ENCODE measurements at places on chromosomes 12 and 14. TPM values are rescaled to one million over a fixed set of nuclear protein-coding genes. Genes with fewer than 3 reads are reported as not detected.

The ACSM4 gene
- not detected for total RNA-seq

The PAH gene
- not detected for total RNA-seq

The MAPK1IP1L gene
- 81.2 TPM for total RNA-seq

The KERA gene
- total RNA-seq = not detected

- no peak for DNase-seq
Observed at GRCh38 chr12:78208092-78208491, 377.4 kb downstream of the NAV3 start.

GRCh38 chr14:98900798-98901197 lies 371.2 kb downstream of the BCL11B start:
- DNase-seq = no peak

- no peak for DNase-seq
Observed at GRCh38 chr14:41629876-41630275, 23.2 kb downstream of the LRFN5 start.

DNA sequence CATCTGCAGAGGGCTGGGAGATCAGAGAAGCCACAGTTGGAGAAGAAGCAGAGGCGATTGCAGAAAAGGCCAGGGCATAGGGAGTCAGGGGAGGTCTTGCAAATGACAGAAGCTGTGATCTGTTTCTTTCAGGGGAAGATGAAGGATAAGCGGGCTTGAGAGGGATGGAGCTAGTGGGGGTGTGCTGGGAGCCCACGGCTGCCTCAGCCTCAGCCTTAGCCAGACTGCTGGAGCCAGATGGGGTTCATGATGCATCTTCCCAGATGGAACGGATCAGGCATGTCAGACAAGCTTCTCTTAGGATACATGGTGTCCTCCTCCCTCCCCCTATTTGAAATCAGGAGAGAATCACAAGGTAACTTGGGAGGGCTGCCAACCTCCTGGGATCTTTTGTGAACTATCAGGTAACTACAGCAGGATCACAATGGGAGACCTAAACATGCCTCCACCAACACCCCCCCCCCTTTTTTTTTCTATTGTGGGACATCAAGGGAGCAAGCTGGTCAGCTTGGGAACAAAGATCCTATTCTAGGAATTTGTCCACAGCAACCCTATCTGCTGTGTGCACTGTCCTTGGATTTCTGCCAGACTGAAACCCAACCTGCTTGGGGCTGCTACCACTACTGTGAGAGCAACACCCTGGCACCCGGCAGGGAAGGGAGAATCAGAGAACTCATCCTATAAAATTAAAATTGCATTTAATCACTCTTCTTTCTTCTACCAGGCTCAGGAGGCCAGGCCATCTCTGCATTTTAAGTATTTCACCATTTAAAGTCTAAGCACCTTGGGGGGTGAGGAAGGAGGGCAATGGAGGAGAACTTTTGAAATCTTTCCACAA lies 10.7 kb upstream of the ATP2A2 start:
- no peak for DNase-seq

- DNase-seq = no peak
Observed at GRCh38 chr12:115794659-115795081, 482.8 kb downstream of the MED13L start.

DNA sequence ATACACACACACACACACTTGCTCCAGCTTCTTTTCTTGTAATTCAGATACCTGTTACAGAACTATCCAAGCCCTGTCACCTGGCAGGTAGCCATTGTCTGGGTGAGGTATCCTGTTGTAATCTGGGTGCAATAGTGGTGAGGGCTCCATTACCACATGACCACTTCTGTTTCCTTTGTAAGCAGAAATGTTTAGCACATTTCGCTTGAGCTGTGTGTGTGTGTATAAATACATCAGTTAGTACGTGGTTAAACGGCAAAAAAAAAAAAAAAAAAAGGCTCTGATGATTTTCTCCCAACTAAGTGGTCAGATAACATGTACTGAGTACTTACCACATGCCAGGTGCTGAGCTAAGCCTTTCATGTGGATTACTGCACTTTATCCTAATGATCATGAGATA lies 129.3 kb upstream of the SSTR1 start:
- no peak for DNase-seq

DNA sequence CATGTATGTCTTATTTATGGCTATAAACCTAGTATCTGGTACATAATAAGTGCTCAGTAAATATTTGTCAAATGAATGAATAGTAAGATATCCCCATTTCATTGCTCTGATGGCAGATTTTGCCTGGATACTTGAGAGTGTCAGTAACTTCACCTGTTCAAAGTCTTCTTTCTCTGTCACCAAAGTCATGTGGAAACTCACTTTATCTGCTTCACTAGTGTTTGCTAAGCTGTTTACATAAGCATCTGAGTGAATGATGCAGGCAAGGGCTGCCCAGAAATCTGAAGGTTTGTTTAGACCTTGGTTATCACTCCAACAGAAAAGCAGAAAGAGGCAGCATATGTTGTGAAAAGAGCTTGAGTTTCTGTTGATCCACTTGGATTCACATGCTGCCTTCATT lies 4.3 kb downstream of the OR4E1 start:
- DNase-seq = no peak

DNA sequence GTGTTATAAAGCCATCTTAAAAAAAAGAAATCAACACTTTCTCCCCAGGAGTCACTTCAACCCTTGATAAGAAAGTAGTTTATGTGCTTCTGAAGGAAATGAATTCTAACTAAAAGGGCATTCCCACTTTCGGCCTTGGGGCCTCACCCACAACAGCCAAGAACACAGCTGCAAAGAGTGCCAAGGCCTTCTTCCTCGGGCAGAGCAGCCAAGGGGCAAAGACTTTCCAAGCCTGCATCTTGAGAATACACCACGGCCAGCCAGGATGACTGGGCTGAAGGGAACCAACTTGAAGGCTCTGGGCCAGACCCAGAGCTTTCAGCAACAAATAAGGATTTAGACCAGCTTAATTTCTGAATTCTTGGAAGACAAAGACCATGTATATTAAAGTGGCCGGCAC lies 60.4 kb upstream of the FOXN3 start:
- DNase-seq = no peak

DNA sequence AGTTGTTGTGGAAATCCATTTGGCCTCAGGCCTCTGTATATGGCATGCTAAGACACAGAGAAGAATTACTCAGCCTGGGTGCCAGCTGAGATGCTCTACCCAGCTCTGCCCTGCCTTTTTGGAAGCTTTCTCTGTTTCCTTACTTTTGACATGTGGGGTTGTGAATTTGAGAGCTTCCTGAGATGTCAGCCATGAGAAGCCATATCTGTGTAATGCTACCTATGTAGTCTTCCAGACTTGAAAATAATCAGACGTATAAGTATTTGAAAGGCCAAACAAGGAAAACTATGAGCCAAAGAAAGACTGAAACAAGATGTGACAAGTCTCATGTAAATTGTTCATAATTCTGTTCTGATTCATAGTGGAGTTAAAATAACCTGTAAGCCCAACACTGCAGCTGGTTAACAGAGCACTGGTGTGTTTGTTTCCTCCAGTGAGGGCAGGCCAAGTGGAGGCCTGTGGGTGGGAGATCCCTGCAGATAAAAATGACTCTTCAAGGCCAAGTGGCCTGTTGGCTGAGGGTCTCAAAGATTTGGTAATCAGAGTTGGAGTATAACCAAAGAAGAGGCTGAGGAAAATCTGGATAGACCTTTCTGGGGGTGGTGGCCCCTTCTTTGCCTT lies 94.0 kb downstream of the TMX1 start:
- no peak for DNase-seq

DNA sequence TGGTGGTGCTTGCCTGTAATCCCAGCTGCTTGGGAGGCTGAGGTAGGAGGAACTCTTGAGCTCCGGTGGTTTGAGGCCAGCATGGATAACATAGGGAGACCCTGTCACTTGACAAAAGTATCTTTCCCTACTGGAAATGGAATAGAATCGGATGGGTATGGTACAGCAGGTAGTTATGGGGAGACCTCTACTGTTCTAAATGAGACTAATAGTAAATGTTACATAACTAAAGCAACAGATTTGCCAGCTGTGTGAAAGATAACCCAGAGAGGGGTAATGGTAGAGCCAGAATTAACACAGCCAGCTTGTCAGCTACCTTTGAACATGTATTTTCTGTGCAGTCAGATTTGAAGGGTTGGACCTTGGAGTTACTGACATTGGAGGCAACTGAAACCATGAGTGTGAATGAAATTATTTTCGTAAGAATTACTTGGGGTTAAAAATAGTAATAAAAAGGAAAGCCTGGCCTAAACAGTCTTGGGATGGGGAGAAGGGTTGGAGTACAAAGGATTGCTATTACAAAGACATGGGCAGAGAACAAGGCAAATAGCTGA lies 21.7 kb upstream of the NUP107 start:
- no peak for DNase-seq

DNA sequence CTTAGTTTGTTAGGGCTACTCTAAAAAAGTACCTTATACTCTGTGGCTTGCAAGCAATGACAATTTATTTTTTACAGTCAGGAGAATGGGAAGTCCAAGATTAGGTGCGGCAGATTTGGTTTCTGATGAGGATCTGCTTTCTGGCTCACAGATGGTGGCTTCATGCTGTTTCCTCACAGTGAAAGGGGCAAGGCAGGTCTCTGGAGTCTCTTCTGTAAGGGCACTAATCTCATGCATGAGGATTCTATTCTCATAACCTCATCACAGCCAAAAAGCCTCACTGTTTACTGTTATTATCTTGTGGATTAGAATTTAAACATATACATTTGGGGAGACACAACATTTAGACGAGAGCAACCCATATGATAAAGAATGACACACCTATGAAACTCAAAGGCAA lies 1957.4 kb upstream of the SEL1L start:
- no peak for DNase-seq

DNA sequence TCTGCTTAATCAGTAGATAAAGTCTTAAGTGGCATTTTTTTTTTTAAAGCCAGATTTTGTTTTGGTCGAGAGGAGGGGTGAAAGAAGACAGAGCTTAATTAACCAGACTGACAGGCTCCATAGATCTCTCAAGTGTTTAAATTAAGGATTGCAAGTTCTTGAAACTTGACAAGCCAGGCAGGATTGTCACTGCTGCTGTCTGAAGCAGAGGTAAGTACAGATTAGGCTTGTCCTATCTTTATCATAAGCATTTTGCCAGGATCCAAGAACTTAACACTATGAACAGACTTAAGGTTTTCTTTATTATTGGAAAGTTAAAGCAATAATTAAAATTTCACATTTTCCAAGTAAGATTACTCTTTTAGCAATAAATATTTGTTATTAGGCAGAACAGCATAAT lies 179.6 kb upstream of the LMO3 start:
- no peak for DNase-seq

GRCh38 chr12:46406352-46407027 lies 33.9 kb upstream of the SLC38A2 start:
- no peak for DNase-seq

DNA sequence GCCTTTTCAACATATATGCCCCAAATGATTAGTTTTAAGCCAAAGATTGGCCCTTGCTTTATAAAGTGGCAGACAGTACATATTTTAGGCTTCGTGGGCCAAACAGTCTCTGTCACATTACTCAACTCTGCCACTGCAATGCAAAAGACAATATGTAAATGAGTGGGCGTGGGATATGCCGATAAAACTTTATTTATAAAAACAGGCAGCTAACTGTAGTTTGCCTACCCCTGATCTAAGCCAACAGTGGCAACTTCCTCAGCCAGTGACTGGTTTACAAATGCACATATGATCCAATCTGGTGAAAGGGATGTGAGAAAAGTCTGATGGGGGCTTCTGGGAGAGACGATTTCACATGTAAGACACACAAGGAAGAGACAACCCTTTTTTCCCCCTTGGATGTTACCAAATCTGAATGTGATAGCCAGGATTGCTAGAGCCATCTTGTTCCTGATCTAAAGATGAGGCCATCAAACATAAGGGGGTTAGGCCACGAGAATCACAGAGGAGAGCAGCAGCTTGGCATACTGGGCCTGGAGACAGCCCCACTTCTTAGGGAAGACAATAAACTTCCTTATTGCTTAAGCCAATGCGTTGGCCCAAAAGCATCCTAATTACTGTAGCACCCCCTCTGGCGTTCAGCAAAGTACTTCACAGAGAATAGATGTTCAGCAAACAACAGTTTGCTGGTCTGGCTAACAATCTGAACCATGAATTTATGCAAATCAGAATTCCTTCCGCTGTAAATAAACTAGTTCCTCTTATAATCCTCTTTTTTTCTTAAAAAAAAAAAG lies 75.2 kb upstream of the TMCC3 start:
- DNase-seq = no peak
